ENCODE measurements at places on chromosomes 13 and 19.

- DNase-seq = no peak
Measured at GRCh38 chr19:709196-709964, 645 bp downstream of the PALM start.

- no peak for DNase-seq
Measured at GRCh38 chr13:78881751-78882150, 222.8 kb upstream of the OBI1 start.

DNA sequence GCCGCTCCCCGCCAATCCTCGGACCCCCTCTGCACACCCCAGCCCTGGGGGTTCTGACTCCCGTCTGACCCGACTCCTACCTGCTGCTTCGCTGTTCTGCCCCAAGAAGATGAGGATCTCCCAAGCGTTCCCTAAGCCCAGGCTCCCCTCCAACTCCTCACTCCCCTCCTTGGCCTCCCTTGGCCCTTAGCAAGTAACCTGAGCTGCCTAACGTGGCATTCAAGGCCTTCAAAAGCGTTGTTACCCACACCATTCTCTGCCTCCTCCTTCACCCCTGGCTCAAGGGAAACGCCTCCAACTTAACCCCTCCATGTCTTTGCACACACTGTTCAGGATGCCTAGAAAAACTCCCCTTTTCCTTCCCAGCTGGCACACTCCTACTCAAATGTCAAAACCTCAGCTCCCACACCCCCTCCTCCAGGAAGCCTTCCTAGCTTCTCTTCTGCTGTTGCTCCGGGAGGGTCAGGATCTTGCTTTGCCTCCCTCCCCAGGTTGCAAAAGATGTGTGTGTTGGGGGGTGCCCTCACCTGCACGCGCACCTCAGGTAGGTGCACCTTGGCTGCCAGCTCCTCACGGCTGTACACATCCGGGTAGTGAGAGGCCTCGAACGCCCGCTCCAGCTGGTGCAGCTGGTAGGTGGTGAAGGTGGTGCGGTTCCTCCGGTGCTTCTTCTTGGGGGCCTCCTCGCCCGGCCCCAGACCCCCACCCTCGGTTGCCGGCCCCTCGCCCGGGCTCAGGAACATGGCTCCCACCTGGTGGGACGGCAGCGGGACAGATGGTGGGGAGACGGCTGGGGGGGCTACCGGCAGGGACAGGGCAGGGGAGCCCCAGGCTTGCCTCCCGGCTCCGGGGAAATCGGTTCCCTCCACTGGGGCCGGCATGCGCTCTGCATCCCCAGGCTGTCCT lies 775 bp downstream of the RAX2 start:
- DNase-seq = no peak

DNA sequence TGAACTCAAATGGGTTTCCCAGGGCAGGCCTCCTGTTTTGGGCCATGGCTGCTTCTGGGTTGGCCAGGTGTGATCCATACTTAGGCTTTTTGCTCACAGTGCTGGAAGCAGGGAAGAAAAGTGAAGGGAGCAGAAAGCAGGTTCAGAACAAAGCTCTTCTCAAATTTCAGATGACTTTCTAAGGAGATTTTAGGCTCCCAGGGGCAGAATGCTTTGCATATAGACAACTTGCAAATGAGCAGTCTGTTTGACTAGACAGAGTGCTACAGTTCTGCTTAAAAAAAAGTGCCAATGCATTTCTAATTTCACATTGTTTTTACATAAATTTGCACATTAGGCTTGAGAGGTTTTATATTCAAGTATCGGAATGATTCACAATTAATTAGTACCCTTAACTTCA lies 2.6 kb upstream of the SLC10A2 start:
- no peak for DNase-seq

DNA sequence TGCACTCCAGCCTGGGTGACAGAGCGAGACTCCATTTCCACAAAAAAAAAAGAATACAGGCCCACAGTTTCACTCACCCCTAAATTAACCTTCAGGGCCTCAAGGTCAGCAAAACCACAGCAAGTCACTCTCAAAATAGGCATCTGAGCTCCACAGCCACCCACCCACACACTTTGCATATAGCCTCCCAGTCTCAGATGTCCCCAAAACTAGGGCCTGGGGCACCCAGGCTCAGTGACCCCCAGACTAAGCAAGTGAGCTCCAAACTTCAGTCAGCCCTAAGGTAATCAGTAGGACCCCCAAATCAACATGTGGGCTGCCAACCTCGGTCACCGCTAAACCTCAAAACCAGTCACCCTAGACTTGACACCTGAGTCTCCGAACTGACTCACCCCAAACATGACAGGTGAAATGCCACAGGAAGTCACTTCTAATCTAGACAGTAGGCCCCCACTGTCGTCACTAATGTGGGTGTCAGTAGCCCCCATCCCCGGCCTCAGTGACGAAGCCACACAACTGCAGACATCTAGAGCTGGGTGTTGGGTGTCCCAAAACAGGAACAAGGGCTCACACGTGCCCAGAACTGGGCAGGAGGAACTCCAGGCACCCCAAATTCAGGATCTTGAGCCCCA lies 13.9 kb downstream of the RABAC1 start:
- DNase-seq = no peak

GRCh38 chr13:51920267-51920666 lies 58.5 kb downstream of the CCDC70 start:
- no peak for DNase-seq

DNA sequence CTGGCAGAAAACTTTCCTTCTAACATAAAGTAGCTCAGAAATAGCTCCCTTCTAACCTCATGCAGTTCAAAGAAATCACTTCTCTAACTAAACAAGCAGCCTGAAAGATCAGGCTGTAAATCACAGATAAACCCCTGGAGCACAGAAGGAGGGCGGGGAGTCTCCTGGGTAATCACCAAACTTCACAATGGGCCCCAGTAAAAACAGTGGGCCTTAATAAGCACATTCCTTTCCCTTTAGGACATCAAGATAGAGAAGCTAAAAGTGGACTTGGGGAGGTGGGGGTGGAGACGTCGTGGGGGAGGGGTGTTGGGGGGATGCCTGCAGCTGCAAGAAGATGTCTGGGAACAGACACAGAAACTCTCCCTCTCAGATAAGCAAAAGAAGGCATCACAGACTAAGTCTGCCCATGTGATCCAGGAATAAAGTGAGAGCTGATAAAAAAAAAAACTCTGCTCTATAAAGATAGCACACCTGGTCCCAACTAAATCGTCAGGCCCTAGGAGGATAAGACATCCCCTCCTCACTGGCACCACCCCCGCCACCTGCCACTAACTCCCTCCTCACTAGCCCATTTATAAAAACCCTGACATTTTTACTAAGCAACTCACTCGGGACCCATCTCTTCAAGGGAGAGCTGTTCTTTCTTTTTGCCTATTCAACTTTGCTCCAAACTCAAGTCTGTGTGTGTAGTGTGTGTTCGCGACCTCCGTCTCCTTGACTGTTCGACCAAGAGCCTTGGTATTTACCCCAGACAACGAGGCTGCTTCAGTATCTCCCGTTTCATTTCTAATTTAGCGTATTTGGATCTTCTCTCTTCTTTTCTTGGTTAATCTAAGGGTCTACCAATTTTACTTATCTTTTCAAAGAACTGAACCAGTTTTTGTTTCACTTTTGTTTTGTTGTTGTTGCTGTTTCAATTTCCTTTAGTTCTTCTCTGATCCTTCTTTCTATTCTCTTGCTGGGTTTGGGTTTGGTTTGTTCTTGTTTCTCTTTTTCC lies 31.7 kb downstream of the DNAJC15 start:
- DNase-seq = peak; percentile 33

DNA sequence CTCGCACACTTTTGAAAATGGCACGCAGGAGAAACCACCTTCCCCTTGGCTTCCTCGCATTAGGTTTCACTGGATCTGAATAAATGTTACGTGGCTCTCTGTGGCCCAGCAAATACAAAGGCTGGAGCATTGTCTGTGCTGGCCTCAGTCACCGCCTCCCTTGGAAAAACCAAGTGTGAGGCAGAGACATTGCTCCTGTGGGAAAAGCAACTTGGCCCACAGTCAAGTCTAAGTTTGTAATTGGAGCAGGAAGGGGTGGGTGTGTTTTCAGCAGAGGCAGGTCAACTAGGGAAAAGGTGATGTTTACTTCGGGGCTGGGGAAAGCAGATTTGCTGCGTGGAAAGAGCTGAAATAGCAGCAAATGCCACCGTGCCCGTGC lies 101.6 kb downstream of the IRS2 start:
- DNase-seq = peak; percentile 40

- peak; percentile 75 for DNase-seq
Measured at GRCh38 chr13:29369060-29369743, 226.3 kb downstream of the SLC7A1 start.

- no peak for DNase-seq
Measured at GRCh38 chr13:81293594-81294164, 952.8 kb upstream of the SPRY2 start.

DNA sequence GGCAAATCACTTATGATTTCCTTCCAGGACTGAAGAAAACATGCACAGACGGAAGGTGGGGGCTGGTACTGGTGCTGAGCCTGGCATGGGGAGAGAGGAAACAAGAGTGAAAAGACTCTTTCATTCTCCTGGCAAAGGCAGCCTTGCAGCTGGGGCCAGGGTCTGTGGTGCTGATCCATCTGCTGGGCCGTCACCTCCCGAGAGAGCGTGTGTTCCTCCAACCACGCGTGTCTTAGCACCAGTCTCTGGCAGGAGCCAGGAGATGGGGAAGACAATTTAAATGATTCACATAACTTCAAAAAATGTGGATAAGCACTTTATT lies 23.9 kb upstream of the SPART start:
- peak; percentile 94 for DNase-seq

DNA sequence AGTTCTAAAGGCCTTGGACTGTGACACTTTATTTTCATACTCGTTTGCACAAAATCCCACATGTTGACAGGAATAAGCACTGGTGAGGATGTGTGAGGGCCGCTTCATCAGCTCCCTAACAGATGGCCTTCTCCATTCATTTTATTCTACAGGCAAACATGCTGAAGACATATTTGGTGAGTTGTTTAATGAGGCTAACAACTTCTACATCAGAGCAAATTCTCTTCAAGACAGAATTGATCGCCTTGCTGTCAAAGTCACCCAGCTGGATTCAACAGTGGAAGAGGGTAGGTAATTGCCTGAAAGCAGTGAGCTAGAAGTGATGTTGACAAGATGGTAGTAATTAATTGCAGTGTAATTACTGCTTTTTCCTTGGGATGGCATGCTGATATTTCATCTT lies 95.7 kb downstream of the GPR12 start:
- DNase-seq = peak; percentile 18

DNA sequence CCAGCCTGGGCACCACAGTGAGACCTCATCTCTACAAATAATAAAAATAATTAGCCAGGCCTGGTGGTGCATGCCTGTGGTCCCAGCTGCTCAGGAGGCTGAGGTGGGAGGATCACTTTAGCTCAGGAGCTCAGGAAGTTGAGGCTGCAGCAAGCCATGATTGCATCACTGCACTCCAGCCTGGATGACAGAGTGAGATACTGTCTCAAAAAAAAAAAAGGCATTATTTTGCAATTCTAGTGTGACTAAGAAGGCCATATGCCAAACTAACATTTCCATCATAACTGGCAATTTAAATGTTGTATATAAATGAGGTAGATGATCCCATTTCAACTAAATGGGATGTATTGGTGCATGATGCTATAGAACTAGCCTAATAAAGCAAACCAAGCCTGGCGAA lies 632.8 kb upstream of the KLF12 start:
- no peak for DNase-seq

- DNase-seq = no peak
Measured at GRCh38 chr19:39858541-39858940, 12.4 kb upstream of the FBL start.

DNA sequence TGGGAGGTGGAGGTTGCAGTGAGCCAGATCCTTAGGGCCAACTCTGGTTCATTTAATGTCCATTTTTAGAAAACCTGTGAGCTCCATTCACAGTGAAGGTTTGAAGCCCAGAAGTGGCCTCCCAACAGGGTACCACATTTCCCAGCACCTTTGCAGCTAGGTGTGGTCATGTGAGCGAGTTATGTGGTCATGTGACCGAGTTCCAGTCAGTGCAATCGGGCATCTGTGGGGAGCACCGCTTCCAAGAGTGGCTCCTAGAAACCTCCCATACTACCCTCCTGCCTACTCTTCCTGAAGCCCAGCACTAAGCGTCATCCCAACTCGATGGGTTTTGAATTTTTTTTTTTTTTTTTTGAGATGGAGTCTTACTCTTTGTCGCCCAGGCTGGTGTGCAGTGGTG lies 663 bp upstream of the PLA2G4C start:
- DNase-seq = no peak

DNA sequence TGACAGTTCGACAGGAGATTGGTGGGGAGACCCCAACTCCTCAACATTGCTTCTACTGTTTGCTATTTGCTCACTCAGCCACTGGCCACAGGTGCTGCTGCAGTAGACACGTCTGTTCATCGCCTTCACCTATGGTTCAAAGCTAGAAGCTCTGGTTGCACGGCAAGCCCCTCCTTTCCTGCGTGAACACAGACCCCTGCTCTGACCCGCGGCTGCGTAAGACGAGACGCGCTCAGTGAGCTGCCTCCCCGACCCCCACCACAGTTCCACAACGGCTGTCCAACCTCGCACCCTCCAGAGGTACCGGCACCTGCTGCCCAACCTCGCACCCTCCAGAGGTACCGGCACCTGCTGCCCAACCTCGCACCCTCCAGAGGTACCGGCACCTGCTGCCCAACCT lies 6.8 kb downstream of the RASA3 start:
- DNase-seq = no peak

GRCh38 chr13:32314271-32315237 lies 609 bp downstream of the ZAR1L start:
- peak; percentile 45 for DNase-seq

DNA sequence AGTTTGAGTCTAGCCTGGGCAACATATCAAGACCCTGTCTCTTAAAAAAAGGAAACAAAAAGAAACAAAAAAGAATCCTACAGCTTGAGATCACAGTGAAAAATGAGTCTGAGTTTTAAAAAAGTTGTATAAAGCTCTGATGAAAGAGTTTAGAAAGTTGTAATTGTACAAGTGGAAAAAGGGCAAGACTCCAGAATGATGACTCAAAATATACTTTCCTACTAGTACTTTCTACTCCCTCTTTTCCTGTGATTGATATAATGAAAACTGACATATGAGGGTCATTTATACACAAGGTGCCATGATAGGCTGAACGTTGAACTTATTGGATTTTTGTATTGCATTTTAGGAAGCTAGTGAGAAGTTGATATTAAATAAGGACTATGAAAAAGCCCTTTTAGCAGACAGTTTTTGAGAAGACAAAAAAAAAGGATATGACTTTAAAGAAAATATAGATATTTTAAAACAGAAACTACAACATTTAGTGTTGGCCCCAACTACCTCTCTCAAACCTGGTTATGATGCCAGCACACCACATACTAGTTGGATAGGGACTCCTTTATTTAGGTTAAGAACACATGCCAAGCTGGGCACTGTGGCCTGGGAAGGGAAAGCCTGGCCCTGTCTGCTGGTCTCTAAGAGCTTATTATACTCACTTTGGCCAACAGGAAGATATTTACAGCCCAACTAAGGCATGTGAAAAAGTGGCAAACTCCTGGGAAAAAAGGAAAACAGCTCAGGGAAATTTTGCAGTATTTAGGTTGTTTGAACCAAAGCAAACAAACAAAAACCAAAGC lies 116.6 kb downstream of the KL start:
- DNase-seq = no peak

DNA sequence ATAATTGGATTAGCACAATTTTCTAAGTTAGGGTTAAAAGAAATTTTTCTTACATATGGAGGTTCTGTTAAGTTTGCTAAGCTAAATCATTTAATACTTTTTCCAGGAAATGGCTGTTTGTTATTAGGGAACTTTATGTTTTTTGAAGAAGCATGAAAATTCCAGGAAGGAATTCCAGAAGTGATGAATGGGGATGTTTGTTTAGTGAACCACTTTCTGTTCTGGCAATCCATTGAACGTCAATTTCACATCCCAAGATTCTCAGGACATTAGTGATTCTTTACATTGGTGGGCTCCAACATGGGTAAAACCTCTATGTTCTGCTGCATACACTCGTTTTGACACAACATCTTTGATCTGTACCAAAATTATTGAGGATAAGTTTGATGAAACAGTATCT lies 534.4 kb downstream of the IRS2 start:
- no peak for DNase-seq

Measured in Ammon's horn (tissue), 1 donor.